ENCODE measurements at places on chromosomes 7 and 10.

- DNase-seq = no peak
These were observed 34.0 kb downstream of the ADAP1 start for GRCh38 chr7:920351-921070.

DNA sequence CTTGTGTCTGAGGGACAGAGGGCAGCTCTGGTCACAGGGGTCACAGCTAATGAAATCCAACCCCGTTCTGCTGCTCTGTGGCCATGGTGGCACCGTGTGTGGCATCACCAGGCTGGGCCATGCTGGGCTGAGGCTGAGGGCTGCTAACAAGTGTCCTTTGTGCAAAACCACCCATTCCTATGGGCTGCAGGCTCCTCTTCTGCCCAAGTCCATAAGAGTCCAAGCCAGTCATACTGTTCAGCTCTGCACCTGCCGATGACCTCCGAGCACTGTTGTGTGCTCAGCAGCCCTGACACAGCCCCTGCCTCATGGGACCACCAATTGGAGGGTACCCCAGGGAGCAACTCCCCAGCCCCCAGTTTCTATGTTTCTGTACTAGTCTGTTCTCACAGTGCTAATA, 133.1 kb downstream of the WDR11 start:
- no peak for DNase-seq

- DNase-seq = no peak
These were observed 15.1 kb downstream of the GPR26 start for GRCh38 chr10:123681285-123681684.

GRCh38 chr7:41943094-41943577, 240.2 kb upstream of the INHBA start:
- DNase-seq = peak; percentile 77

GRCh38 chr7:30175180-30175579, 40.4 kb downstream of the MTURN start:
- DNase-seq = no peak

- no peak for DNase-seq
These were observed 227.6 kb upstream of the NPSR1 start for GRCh38 chr7:34430456-34430855.

GRCh38 chr10:95397747-95398146, 106.9 kb upstream of the PDLIM1 start:
- no peak for DNase-seq

- no peak for DNase-seq
These were observed 104.2 kb upstream of the EEPD1 start for GRCh38 chr7:36048902-36049240.

DNA sequence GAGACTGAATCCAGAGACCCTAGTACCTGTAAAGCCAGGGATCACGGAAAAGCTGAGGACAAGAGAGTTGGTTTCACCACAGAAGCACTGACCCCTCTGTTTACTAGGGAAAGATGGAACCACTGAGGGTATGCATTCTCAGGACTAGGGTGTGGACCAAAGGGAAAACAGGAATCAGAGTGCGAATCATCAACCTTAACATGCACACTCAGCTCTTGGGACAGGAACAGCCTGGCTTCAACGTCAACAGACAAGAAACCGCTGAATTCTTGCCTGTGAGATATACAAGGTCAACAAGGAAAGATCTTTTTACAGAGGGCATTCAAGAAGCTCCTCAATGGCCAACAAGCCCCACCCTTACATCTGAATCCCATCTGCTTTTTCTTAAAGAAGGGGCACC, 14.9 kb downstream of the TNRC18 start:
- no peak for DNase-seq

DNA sequence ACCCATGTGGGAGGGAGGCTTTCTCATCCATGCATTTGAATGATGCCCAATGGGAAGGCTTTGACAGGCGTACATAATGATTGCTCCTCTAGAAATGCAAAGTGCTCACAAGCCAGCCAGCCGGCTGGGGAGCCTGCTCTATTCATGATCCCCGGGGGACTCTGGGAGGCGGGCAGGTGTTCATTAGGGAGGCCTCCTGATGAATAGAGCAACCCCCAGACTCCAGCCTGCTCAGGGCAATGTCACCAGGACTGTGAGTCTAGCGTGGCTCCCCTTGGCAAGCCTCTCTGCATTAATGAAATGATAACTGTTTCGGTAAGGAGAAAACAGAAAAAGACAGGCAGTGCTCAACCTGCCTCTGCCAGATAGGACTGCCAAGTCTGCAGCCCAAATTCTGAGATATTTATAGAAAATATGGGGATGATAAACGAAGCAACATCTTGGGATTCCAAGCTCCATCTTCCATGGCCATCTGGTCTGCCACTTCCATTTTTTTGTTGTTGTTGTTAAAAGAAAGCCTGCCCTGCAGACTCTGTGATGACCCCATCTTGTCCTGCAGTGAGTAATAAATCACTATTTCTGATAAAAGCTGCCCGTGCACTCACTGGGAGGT, 236.4 kb downstream of the PRPF18 start:
- no peak for DNase-seq

- DNase-seq = no peak
These were observed 461.2 kb downstream of the SDK1 start for GRCh38 chr7:3762146-3762831.

GRCh38 chr10:132541129-132541528, 3.5 kb downstream of the INPP5A start:
- DNase-seq = no peak

- DNase-seq = no peak
These were observed 14.5 kb downstream of the PALD1 start for GRCh38 chr10:70492786-70493659.

DNA sequence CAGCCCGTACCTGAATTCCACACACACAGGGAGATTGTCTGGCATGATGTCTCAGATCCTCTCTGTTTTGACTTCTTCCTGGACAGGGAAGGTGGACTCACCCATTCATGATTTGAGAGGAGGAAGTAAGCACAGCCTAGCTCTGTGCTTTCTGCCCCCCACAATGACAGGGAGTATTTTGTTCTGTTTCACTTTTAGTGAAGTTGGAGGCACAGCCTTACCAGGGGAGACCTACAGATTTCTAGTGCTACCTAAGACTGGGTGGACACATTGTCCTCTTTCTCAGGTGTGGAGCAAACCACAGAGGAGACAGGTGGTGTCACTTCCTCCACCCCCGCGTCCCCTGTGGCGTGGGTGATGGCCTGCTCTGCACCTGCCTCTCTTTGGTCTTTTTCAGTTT, 408.6 kb upstream of the PFKP start:
- no peak for DNase-seq

DNA sequence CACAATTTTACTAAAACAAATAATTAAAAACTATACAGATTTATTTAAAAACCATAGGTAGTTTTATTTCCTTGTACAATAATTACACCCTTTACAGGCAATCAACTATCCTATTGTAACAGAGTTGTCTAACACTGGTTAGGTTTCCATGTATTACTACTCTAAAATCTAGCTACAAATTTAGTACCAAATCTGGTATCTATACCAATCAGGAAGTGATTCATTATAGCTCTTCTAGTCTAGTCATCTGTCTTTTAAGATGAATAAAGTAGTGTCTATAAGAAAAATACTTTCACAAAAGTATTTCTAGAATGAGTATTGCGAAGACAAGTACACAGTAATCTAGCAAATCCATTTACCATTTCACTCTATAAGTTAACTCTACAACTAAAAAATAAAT, 16.9 kb downstream of the ZNF800 start:
- no peak for DNase-seq

DNA sequence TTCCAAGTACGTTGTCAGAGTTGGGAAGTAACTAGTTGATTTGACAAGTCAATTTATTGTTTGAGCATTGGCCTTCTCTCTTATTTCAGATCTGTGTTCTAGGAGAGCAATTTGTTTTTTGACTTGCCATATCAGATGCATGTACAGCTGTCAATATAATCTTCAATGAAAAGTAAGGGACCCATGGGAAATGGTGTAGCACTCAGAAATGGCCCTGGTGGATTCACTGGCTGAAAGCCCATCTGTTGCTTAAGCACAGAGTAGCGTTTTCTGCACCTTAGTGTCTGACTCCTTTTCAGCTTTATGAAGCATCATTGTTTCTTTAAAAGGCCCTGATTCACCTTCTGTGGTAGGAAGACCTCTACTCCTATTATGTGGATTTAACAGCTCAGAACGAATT, 10.2 kb downstream of the GARS1 start:
- no peak for DNase-seq

GRCh38 chr7:30278376-30278775, 6.0 kb upstream of the ZNRF2 start:
- DNase-seq = no peak

DNA sequence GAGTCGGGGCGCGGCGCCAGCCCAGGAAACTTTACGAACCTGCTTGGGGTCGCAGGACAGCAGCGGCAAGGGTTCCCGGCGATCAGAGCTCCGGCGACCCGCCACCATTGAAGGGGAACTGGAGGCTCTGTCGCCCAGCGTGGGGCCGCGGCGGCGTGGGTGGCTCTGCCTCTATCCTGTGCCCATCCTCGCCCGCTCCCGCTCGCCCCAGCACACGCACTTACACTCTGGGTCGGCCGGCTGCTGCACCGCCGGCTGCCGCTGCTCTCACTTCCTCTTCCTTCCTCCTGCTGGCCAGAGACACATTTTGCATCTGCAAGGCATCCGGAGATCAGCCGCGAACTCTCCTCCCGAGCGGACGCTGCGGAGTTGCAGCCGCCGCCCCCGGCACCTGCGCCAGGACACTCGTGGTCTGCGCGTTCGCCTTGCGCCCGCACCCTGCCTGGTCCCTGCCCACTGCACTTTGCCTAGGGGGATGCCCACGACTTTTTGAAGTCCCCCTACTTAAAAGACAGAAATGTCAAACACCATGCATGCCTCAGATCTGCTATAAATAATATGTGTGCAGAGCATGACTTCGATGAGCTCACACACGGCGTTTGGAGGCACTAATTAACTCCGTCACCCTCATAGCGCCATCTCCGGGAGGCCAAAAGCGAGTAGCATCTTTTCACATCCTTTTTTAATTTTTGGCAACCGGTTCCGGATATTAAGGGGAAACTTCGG, at the start of gene ELMO1:
Gene ELMO1, minus strand, starts transcription at position 229 of the 726 bp plus-strand sequence. CDS start 106,174 bp downstream, outside the sequence.
- peak; percentile 79 for DNase-seq

- DNase-seq = no peak
These were observed 4.8 kb downstream of the IL6 start for GRCh38 chr7:22731766-22732165.

- DNase-seq = no peak
These were observed 18.0 kb upstream of the SEM1 start for GRCh38 chr7:96727534-96728088.

DNA sequence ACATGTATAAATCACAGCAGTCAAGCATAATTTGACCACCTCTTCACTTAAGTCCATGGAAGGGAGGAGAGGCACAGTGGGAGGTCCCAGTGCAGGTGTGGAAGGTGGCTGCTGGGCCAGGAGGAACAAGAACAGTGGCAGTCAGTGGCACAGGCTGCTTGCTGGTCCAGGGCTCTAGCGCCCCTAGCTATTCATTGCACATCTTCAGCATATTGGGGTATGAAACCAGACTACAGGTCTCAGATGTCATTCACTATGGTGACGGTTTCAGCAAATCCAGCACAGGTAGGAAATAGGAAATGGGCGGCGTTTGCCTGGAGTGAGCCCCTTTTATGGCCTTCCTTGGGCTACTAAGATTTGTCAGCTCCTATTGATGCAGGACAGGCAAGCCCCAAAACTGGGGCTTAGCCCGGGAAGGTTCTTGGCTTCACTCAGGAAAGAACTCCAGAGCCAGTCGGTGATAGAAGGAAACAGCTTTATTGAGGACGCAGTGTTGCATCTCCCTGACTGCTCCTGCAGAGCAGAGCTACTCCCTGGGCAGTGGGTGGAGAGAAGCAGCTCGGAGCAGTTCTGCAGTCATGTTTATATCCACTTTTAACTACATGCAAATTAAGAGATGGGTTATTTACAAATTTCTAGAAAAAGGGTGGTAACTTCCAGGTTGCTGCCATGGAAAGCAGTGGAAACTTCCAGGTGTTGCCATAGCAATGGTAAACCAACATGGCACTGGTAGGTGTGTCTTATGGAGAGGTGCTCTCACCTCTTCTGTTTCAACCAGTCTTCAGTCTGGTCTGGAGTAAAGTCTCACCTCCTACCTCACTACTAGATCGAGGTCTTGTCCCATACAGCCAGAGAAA, 608.8 kb downstream of the PARD3 start:
- no peak for DNase-seq

DNA sequence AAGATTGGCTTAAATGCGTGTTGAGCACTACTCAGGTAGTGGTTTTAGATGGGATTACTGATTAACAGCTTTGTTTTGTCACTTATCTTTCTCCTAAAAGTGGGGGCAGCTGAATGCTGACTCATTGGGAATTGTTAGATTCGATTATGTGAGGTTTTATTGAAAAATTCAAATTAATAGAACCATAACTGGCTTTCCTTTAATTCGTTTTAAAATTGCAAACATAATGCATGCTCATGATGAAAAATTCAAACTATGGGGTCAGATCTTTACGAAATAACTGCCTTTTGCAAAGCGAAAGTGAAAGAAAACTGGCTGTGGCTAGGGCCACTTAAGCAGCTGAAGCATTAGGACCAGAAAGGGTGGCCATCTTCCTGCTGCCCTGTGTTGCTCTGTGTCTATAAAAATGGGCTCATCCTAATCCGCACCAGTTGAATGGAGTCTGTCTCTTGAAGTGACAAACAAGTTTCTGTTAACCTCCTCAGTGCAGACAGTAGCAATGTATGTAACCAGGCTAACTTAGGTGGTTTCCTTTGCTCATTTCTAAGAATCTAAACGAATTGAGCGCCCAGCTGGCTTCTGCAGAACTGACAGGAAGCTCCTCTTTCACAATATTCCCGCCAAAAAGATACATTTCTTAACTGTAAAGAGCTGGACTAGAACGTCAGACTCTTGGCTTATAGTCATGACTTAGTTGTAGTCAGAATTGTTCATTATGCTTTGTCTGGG, 27.8 kb downstream of the DENND10 start:
- DNase-seq = peak; percentile 71

DNA sequence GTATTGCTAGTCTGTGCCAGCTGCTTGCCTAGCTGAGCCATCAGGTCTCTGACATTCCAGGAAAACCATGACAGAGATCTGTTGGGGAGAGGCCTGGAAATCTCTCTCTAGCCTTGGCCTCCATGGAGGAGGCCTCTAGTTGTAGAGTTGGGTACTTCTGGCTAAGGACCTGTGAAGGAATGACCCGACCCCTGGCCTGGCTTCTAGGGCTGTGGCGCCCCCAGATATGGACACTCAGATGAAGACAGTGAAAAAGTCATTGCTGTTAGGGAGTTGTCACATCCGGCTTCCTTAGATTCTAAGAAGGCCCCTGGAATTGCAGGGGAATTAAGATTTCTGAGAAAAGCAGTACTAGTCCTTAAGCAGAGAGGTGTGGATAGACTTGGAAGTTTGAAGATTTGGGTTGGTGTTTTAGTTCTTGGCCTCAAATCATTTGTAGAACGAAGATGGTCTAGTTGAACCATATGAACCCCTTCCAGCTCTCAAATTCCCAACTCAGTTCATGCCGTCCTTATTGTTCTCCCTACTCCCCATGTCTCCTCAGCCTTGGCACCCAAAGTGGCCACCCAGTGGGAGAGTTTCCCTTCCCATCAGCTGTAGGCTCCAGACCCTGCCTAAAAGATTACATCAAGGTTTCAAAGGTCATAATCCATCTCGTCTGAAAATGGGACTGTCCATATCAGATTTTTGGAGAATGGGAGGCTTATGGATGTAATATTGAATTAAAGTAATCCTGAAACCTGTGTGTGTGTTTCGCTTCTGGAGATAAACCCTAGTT, 7.0 kb downstream of the HHEX start:
- DNase-seq = no peak

GRCh38 chr7:44814919-44815318, 18.4 kb downstream of the PPIA start:
- DNase-seq = no peak

- DNase-seq = no peak
These were observed 171.5 kb upstream of the SP4 start for GRCh38 chr7:21256310-21256877.

All from HL-60 (cell line).